NCI-H345 (cell line): ENCODE measurements at places on chromosomes 6 and 20.
A peak's percentile ranks its signal among the peaks of the same experiment; 100 is the strongest.

DNA sequence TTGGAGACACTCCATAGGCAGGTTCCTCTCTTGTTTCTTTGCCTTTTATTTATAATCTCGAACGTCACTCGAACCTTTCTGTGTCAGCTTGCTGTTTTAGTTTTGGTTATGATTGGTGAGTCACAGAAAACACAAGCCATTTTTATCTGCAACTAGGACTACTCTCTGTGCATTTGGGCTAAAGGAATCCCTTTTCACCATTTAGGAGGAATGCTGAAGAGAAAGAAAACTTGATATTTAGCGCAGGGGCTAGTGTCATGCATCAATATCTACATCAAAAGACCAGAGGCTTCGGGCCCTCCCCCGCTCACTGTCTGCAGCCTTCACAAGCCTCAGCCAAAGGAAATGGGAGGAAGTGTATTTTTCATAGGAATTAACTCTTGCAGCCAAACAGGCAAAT lies 507.8 kb upstream of the CITED2 start:
- DNase-seq: peak; percentile 17

GRCh38 chr20:51022803-51023616 lies at the start of gene KCNG1:
Gene KCNG1 (minus strand): TSS chr20:51023107. CDS start chr20:51010338, 12,769 bp downstream.
- DNase-seq: peak; percentile 50

- no peak for DNase-seq
These were observed 46.7 kb downstream of the TRERF1 start for GRCh38 chr6:42405021-42405420.

GRCh38 chr6:143564484-143565017 lies 53.0 kb upstream of the FUCA2 start:
- DNase-seq: no peak

DNA sequence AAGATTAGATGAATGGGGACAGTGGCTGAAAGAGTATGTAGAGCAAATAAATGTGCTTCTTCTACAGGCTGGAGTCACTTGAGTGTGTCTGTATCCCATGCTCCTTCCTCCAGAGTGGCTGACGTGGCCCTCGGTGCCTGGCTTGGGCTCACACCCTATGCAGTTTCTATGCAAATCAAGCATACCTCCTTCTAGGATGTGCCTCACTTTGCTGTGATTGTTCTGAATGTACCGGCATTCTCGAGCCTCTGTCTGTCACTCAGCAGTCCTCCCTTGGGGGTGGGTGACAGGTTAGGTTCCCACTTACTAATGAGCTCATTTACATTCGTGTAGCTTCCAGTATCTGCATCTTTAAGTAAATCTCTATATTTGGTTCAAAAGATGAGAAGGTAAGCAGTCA lies 55.1 kb upstream of the HDDC2 start:
- no peak for DNase-seq

- no peak for DNase-seq
These were observed 282.1 kb upstream of the TCF21 start for GRCh38 chr6:133606852-133607251.

GRCh38 chr6:80179695-80180094 lies 73.2 kb downstream of the BCKDHB start:
- DNase-seq: no peak

DNA sequence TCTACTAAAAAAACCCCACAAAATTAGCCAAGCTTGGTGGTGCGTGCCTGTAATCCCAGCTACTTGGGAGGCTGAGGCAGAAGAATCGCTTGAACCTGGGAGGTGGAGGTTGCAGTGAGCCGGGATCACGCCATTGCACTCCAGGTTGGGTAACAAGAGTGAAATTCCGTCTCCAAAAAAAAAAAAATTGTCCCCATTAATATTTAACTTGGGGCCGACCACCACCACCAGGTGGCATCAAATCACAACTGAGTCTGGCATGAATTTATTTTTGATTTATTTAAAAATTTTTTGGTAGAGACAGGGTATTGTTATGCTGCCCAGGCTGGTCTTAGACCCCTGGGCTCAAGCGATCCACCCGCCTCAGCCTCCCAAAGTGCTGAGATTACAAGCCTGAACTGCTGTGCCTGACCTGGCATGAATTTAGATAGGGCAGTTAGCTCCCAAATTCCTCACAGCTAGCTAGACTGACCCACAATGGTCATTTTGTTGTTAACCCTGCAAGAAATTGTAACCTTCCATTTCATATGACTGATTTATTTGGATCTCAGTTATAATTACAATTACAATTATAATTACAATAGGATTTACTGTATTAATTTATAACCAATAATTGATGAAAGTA lies 17.1 kb upstream of the BEND3 start:
- peak; percentile 14 for DNase-seq

DNA sequence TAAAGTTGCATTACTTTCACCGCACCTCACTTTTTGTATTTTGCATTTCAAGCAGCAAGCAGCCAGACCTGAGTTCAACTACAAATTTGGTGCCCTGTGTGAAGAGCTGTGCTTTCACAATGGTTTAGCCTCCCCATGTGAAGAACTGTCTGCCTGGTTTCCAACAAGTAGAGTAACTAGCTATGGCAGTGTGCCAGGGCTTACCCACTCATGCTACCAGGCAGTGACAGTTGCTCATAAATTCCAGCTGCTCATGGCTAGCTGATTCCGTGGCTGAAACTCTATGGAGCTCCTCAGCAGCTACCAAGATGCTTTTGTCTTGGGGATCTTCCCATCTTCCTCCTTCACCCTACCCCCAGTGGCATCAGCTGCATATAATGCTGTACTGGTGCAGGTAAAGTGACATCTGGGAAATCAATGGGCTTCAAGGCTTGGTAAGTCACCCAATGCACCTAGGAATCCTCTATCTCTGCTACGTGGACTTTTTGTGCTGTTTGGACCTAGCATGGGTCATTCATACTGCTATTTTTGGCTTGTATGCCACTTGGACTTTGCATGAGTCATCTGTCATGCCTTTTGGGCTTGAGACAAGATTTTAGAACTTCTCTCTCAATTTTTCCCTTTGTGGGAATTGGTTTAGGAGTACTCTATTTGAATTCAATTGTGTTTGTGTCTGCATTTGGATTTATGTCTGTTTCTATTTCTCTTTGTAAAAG lies 176.5 kb upstream of the GJE1 start:
- DNase-seq: peak; percentile 63

- no peak for DNase-seq
These were observed 225.1 kb upstream of the FERMT1 start for GRCh38 chr20:6347916-6348315.

GRCh38 chr20:15039088-15039752 lies 701.8 kb upstream of the FLRT3 start:
- DNase-seq: no peak

DNA sequence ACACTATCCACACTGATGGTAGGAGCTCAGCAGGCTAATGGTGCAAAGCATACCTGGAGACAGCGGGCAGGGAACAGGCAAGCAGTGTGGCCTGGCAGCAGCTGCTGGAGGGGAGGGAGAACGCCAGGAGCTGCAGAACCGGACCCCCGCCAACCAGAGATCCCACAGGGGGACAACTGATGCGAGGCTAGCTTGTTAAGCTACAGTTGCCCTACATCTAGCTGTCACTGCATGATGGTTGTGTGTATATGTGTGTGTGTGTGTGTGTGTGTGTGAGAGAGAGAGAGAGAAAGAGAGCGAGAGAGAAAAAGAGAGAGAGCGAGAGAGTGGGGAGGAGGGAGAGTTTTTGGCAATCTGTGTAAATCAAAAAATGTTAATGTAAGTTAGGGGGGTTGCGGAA lies 69.7 kb upstream of the NHSL1 start:
- no peak for DNase-seq

DNA sequence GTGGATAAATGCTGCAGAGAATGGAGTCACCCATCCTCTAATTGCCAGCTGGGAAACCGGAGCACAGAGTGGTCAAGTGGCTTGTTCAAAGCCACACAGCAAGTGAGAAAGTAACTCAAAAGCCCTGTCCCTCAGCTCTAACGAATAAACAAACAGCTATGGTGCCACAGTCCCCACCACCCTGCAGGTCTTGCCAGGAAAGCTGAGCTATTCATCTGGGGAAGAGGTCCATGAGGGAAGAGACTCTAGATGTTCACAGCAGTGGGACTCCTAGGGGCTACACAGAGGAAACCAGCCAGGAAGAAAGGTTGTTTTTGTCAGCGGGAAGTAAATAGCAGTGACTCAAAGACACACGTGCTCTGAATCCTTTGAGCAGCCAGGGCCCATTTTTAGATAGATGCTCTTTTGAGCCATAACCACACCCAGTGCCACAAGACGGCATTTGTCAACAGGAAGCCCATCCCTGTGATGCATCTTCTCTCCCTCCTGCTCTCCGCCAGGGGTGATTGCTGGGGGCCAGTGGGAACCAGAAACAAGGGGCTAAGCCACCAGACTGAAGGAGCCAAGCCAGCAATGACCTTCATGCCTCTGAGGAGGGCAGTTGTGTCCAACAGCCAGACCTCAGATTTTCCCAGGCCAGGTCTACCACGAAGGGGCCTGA lies 32.4 kb upstream of the TCP11 start:
- DNase-seq: no peak

- no peak for DNase-seq
These were observed 110.8 kb downstream of the RFPL4B start for GRCh38 chr6:112457886-112458285.

GRCh38 chr6:46491628-46492547 lies 639 bp upstream of the RCAN2 start:
- peak; percentile 64 for DNase-seq

DNA sequence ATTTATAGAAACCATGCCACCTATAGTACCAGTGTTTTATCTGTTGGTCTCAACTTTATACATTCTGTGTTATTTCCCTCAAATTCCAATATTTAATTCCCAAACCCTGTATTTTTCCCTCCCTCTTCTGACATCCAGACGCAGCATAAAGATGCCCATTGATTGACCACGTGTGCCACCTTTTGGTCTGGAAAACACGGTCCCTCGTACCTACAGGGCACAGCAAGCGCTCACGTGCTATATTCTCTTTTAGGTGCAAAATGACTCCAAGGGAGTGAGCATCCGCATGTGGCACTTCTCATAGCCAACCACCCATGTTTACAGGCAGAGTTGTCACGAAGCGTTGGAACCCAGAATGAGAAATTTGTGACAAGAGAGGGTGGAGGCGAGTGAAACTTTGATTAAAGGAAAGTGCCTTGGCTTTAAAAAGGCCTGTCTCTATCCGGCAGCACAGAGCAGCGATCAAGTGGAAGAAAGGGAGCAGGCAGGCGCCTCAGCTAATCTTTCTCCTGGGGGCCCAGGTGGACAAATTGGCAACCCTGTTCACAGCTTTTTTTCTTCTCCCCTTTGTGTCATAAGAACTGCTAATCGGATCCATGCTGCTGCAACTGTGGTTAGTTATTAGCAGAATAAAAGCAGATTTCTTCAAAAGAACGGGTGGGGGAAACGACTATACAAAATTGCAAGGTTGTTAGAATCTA lies 225.9 kb downstream of the TMEM242 start:
- no peak for DNase-seq

- no peak for DNase-seq
These were observed 12.1 kb downstream of the TMEM181 start for GRCh38 chr6:158571826-158572652.

DNA sequence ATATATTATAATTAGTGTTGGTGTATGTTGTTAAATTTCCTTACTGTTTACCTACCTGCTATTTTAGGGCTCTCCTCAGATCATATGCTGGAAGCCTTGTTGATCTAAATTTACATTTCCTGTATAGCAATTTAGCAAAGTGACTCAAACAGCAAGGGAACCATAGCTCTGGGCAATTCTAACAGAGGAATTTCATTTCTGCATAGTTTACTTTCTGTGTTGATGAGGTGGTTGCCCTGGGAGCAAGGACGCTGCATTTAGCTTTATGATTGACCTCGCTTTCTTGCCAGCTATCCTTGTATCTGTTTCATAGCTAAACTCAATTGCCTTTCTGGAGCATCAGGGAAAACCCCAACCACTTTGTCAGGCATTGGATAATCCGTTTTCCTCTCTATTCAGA lies 810.8 kb downstream of the GRIK2 start:
- no peak for DNase-seq

GRCh38 chr6:145119081-145119480 lies 616.2 kb downstream of the EPM2A start:
- DNase-seq: no peak

DNA sequence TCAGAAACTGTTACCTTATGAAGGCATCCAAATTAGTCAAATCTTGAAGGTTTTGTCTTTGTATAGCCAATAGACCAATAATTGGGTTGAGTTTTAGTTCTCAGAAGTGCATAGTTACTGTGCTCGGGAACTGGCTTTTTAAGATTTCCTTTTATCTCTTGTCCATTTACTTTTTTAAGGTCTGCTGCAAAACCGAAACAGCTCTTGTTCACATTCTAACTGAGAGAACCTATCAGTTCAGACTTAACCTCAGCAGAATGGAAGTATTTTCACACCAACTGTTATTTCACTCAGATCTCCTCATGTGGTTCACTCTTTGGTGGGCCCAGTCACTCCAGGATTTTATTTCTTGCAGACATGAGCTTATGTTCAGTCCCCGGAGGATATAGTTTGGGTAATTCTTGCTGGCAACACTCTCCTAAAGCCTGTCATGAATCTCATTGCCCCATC lies 55.5 kb downstream of the TPBG start:
- DNase-seq: no peak

DNA sequence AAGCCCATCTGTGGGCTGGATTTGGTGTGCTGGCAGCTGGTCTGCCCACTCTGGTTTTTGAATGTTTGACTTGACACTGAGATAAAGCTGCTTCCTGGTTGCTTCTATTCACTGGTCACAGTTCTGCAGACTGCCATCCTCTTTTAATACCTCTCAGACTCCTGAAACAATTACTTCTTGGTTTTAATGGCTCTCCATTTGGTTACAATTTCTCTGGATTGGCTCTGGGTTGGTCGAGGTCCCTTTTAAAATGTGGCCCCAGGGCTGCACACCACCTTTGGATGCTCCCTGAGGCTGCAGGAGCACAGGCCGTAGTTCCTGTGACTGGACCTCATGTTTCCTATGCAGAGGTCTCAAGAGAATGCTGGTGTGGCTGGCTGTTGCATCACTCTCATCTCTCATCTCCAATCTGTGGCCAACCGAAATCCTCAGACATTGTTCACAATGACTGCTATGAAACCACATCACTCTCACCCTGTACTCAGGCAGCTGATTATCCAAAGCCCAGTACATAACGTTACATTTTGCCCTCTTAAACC lies 98.5 kb downstream of the INSM1 start:
- DNase-seq: no peak

- no peak for DNase-seq
These were observed 51.2 kb upstream of the RANBP9 start for GRCh38 chr6:13762611-13763441.

- DNase-seq: no peak
These were observed 17.8 kb downstream of the SLC22A1 start for GRCh38 chr6:160139420-160139851.

GRCh38 chr6:166619912-166620311 lies 7.1 kb downstream of the RPS6KA2 start:
- DNase-seq: no peak

DNA sequence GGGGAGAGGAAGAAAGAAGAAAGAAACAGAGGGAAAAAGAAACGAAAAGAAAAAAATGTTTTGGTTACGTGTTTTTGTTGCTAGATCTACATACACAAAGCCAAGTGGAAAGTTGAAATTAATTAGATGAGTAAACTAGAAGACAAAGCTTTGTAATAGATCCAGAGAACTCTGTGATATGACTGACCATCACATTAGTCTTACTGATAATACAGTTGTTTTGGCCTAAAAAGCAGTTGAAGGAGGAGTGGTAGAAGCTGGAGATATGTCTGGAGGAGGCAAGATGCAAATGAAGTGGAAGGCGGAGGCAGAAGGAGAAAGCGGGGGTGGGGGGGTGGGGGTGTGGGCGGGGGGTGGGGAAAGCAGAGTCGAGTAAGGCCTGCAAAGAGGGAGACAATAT lies 500.1 kb upstream of the ID4 start:
- DNase-seq: no peak

GRCh38 chr6:128244751-128245405 lies 275.5 kb downstream of the PTPRK start:
- no peak for DNase-seq
